Mammary microvascular endothelial cell (primary cell): ENCODE measurements at places on chromosomes 12 and 14. TPM values are rescaled to one million over a fixed set of nuclear protein-coding genes. Genes with fewer than 3 reads are reported as not detected.

TSHR gene
- not detected in 2 replicates for total RNA-seq

TSPAN19 gene
- not detected in 2 replicates for total RNA-seq

MGP gene
- total RNA-seq: 29.6 and 38.0 TPM in 2 replicates

BTBD7 gene
- 10.5 and 11.2 TPM in 2 replicates for total RNA-seq

KLHDC1 gene
- total RNA-seq: 0.84 and 1.00 TPM in 2 replicates
